GM23248 (cell line): ENCODE measurements at places on chromosomes 6 and 20.

GRCh38 chr6:132041706-132042105 lies 90.5 kb upstream of the CCN2 start:
- no peak overlapping the region for H3K4me3 ChIP-seq
- no peak overlapping the region for H3K27ac ChIP-seq
- DNase-seq = no peak
- H3K36me3 ChIP-seq = no peaks in the 10 kb centered on the region

DNA sequence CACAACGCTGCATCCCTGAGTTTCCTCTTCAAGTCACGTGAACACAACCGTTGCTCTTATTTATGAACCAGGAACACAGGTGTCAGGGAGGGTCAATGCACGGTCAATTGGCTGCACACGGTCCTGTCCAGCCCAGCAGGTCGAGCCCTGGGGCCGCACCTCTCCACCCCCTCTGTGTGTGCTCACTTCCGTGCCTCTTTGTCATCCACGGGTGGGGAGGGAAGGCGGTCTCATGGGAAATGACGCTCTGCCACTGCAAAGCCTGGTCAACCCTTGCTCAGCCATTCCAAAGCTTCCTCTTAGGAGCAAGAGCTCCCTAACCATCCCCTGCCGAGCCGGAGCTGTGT lies 38.7 kb downstream of the DACT2 start:
- H3K27me3 ChIP-seq = no peaks in the 10 kb centered on the region
- no peak for DNase-seq
- no peaks in the 10 kb centered on the region for H3K4me1 ChIP-seq
- no peak overlapping the region for H3K4me3 ChIP-seq

GRCh38 chr6:89454300-89454699 lies 21.3 kb downstream of the ANKRD6 start:
- H3K36me3 ChIP-seq = no peaks in the 10 kb centered on the region
- H3K4me1 ChIP-seq = no peaks in the 10 kb centered on the region
- H3K4me3 ChIP-seq = no peak overlapping the region
- no peak for DNase-seq

DNA sequence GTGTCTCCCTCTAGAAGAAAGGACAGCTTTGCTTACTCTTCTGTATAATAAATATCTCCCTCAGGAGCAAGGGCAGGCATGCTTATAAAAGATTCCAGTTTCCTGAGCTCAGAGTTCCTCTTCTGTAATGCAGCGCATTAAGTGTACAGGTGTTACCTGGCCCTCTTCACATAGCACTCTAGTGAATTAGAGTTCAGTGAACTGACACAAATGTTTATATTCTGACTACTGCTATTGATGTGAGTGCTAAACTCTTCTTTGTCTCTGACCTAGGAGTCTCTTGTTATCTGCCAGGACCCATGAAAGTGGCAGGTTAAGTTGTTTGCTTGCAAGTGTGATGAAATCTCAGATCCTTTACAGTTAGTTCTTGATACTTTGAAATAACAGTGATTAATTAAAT lies 33.5 kb downstream of the CYB5R4 start:
- no peaks in the 10 kb centered on the region for H3K27me3 ChIP-seq
- no peaks in the 10 kb centered on the region for H3K4me1 ChIP-seq

DNA sequence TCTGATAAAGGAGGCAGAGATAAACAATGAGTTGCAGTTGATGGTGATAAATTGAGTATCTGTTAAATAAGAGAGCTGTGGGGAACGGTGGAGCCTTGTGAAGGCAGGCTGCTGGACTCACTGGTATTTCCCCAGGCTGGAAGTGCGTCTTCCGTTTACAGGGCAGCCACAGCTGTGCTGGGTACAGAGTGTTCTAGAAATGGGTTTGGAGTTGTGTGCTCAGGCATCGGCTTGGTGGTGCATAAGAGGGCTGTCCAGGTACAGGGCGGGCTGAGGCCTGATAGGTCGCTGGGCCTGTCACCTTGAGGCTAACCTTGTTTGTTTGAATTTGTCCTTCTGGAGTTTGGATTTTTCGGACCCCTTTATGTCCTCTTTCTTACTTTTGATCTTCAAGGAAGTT lies 39.3 kb downstream of the ARID1B start:
- H3K27me3 ChIP-seq = no peaks in the 10 kb centered on the region
- H3K27ac ChIP-seq = no peak overlapping the region
- H3K36me3 ChIP-seq = no peaks in the 10 kb centered on the region
- no peak overlapping the region for H3K4me3 ChIP-seq

GRCh38 chr20:49411221-49411925 lies 71.1 kb downstream of the KCNB1 start:
- DNase-seq = no peak
- no peak overlapping the region for H3K27ac ChIP-seq
- no peak overlapping the region for H3K4me3 ChIP-seq
- H3K36me3 ChIP-seq = no peaks in the 10 kb centered on the region
- H3K27me3 ChIP-seq = peaks cover 21% of the 10 kb centered on the region; the same call in 1 of the 2 replicates

DNA sequence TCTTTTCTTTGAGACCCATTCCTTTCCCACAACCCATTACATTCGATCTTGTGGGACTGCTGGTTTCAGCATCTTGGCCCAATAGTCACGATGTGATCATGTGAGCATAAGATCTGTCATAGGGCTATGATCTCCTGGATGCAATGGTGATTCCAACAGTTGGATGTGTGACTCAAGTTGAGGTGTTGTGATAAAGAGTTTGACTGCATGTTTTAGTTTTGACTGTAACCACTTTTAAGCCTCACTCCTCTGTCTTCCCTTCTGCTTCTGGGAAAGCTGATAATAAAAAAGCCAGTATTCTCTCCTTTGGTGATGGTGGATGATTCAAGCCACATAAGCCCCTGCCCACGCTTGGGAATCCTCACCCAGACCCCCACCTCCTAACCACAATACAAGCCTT lies 117.0 kb upstream of the ASCC3 start:
- no peak overlapping the region for H3K4me3 ChIP-seq
- no peaks in the 10 kb centered on the region for H3K36me3 ChIP-seq
- no peaks in the 10 kb centered on the region for H3K4me1 ChIP-seq
- no peaks in the 10 kb centered on the region for H3K27me3 ChIP-seq

DNA sequence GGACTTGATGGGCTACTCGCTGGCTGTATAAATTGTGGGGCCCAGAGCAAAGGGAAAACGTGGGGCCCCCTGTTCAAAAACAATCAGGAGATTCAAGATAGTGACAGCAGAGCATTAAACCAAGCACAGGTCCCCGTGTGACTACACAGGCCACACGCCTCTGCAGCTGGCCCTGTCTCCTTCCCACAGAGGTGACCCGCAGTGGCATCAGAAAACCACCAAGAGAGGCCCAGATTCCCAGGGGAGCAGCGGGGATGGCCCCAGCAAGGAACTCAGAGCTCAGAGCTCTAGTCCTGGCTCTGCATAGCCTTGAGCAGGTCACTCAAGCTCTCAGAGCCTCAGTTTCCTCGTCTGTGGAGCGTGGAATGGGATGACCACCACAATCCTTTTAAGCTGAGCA lies 57.6 kb downstream of the CPNE5 start:
- H3K4me3 ChIP-seq = no peak overlapping the region
- H3K36me3 ChIP-seq = no peaks in the 10 kb centered on the region
- no peaks in the 10 kb centered on the region for H3K4me1 ChIP-seq
- H3K27me3 ChIP-seq = no peaks in the 10 kb centered on the region

- H3K27ac ChIP-seq = peak overlapping the region; percentile 60
- H3K36me3 ChIP-seq = no peaks in the 10 kb centered on the region
- H3K4me3 ChIP-seq = no peak overlapping the region
Observed at GRCh38 chr6:12578751-12579150, 137.8 kb upstream of the PHACTR1 start.

- no peak overlapping the region for H3K27ac ChIP-seq
- H3K27me3 ChIP-seq = 0 out of 2 replicates have a peak, but pooled peaks cover 3% of the 10 kb centered on the region
- no peak overlapping the region for H3K4me3 ChIP-seq
- no peaks in the 10 kb centered on the region; the same call in 1 of the 2 replicates for H3K4me1 ChIP-seq
Observed at GRCh38 chr20:20212675-20213096, 155.2 kb upstream of the INSM1 start.

DNA sequence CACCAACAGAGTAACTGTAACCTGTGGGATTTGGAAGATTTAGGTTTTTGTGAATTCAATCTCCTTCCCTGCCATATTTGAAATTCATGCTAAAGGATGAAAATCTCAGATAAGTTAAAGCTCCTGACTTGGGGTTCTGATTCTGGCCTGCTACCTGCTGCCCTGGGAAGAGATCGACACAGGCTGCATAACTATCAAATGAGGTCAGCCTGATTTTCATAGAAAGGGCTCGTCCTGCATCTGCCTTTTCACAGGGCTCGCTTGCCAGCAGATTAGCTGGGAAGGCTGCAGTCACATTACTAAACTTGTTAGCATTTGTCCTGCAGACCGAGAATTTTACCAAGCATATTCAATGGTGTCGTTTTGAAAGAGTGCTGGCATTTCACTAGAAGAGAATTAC lies 14.6 kb downstream of the GCLC start:
- H3K36me3 ChIP-seq = no peaks in the 10 kb centered on the region
- H3K4me3 ChIP-seq = no peak overlapping the region
- H3K27me3 ChIP-seq = no peaks in the 10 kb centered on the region
- no peak overlapping the region for H3K27ac ChIP-seq

GRCh38 chr6:40485300-40485699 lies 101.9 kb downstream of the LRFN2 start:
- no peak overlapping the region for H3K4me3 ChIP-seq
- no peaks in the 10 kb centered on the region for H3K4me1 ChIP-seq
- H3K27me3 ChIP-seq = no peaks in the 10 kb centered on the region; the same call in 1 of the 2 replicates
- H3K27ac ChIP-seq = no peak overlapping the region

DNA sequence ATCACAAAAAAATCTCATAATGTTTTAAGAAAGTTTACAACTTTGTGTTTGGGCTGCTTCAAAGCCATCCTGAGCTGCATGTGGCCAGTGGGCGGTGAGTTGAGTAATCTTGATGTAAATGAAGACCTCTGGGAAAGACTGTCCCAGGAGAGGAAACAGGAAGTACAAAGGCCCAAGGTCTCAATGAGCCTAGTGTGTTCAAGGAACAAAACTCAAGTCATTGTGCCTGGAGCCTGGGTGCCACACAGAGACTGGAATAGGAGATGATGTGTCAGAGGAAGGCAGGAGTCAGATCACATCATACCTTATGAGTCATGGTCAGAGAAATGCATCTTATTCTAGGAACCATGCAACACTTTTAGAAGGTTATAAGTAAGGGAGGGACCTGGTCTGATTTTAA lies 51.5 kb downstream of the COL19A1 start:
- H3K4me1 ChIP-seq = peaks cover 13% of the 10 kb centered on the region
- peak overlapping the region; percentile 67 for H3K27ac ChIP-seq
- H3K27me3 ChIP-seq = no peaks in the 10 kb centered on the region
- no peaks in the 10 kb centered on the region for H3K36me3 ChIP-seq
- peak; percentile 87 for DNase-seq

DNA sequence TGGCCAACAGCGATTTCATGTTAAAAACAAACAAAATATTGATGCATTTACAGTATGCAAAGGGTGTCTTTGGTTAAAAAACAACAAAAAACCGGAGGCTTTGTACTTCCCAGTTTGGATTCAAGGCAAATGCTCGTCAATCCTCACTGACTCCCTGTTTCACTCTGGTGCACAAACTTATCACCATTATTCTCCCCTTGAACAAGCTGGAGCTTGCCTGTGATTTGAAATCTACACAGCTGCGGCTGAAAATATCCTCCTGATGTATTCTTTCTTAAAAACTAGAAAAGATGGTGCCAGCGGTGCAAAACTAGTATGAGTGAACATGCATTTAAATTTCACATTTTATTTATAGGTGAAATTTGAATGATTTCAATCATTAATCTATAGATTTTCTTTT lies 3.3 kb downstream of the PERP start:
- H3K27me3 ChIP-seq = 0 out of 2 replicates have a peak, but pooled peaks cover 4% of the 10 kb centered on the region
- H3K4me3 ChIP-seq = no peak overlapping the region

DNA sequence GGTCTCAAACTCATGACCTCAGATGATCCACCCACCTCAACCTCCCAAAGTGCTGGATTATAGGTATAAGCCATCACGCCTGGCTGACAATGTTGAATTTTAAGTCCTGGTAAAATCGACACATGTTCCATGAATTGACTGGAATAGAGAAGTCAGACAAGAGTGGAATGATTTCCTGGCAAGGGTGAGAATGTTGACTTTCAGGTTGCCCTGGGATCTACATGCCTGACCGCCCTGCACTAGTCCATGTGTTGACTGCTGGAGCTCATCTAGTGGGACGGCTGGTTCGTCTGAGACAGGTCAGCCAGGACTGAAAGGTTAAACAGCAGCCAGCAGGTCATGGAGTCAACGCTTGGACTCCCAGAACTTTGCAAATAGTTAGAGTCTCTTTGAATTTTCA lies 88.8 kb downstream of the SASH1 start:
- H3K27ac ChIP-seq = no peak overlapping the region
- no peak overlapping the region for H3K4me3 ChIP-seq
- DNase-seq = no peak

DNA sequence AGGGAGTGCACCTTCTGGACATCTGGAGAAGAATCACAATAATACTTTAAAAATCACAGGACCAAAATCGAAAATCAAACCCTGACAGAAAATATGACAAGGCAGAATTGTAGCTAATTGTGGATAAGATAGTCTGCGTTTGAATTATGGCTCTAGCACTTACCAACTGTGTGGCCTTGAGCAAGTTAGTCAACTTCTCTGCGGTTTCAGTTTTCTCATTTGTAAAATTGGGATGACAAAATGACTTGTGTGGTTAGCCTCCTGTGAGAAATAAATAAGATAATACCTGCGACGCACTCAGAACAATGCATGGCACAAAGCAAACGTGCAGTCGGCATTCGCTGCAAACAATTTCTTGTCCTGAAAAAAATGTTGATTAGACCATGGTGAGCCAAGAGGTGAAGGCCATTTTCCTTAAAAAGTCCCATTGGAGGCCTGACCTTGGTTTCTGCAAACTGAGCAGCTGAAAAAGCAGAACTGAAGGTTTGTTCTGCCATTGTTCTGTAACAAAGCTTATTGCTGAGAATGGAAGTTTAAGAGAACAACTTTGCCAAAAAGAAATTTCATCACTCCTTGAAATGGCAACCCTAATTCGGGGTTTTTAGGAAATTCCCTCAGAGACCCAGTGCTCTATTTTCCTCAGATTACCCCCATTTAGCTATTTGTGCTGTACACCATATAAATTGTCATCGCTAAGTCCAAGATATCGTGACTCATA lies 266.3 kb downstream of the ERMARD start:
- peaks cover 23% of the 10 kb centered on the region for H3K27me3 ChIP-seq
- no peak overlapping the region for H3K27ac ChIP-seq
- no peaks in the 10 kb centered on the region for H3K4me1 ChIP-seq
- no peak overlapping the region for H3K4me3 ChIP-seq
- no peaks in the 10 kb centered on the region for H3K36me3 ChIP-seq
- no peak for DNase-seq

- no peak overlapping the region for H3K27ac ChIP-seq
- H3K27me3 ChIP-seq = no peaks in the 10 kb centered on the region
- H3K36me3 ChIP-seq = no peaks in the 10 kb centered on the region
- no peak for DNase-seq
Observed at GRCh38 chr20:50850721-50851286, 55.9 kb downstream of the BCAS4 start.

GRCh38 chr6:46985943-46986342 lies 56.2 kb downstream of the ADGRF1 start:
- no peak overlapping the region for H3K27ac ChIP-seq
- DNase-seq = peak; percentile 33
- no peak overlapping the region for H3K4me3 ChIP-seq
- H3K4me1 ChIP-seq = 0 out of 2 replicates have a peak, but pooled peaks cover 7% of the 10 kb centered on the region
- no peaks in the 10 kb centered on the region for H3K27me3 ChIP-seq
- no peaks in the 10 kb centered on the region for H3K36me3 ChIP-seq
